Smooth muscle cell of bladder (primary cell): ENCODE measurements at places on chromosomes 7 and 10. TPM values are rescaled to one million over a fixed set of nuclear protein-coding genes. Genes with fewer than 3 reads are reported as not detected.

Gene DGKB
- total RNA-seq: 0.14 and 1.2 TPM in 2 replicates

Gene OR6V1
- not detected in 2 replicates for total RNA-seq

Gene STOX1
- 0.14 and 0.18 TPM in 2 replicates for total RNA-seq

Gene TDRD1
- under 0.01 and 0.83 TPM in 2 replicates for total RNA-seq

Gene PLA2G12B
- total RNA-seq: not detected in 2 replicates

Gene TRIM73
- 0.18 and 0.71 TPM in 2 replicates for total RNA-seq

Gene PPP1R9A
- 0.14 and 0.18 TPM in 2 replicates for total RNA-seq

Gene GPR26
- not detected in 2 replicates for total RNA-seq

Gene OR2A14
- total RNA-seq: not detected in 2 replicates

Gene SLC12A9
- total RNA-seq: 14.1 and 16.8 TPM in 2 replicates

Gene HOXA6
- 3.4 and 4.4 TPM in 2 replicates for total RNA-seq

Gene OR2A12
- not detected in 2 replicates for total RNA-seq

Gene SH2D4B
- not detected in 2 replicates for total RNA-seq

Gene ZNF33B
- total RNA-seq: 5.1 and 7.7 TPM in 2 replicates

Gene HABP2
- not detected in 2 replicates for total RNA-seq

Gene CNNM1
- 0.09 and 0.14 TPM in 2 replicates for total RNA-seq

Gene NPC1L1
- 0.09 and 0.14 TPM in 2 replicates for total RNA-seq

Gene GSTK1
- total RNA-seq: 82.6 and 83.4 TPM in 2 replicates

Gene BEND7
- total RNA-seq: 5.0 and 5.1 TPM in 2 replicates

Gene ARMC3
- total RNA-seq: not detected in 2 replicates

Gene MAGI2
- total RNA-seq: 8.2 and 8.5 TPM in 2 replicates

Gene WDR91
- 4.7 and 5.8 TPM in 2 replicates for total RNA-seq

Gene RNF32
- total RNA-seq: 1.1 and 1.4 TPM in 2 replicates

Gene SUN3
- total RNA-seq: not detected in 2 replicates

Gene CLEC5A
- not detected in 2 replicates for total RNA-seq

Gene CYP2C19
- not detected in 2 replicates for total RNA-seq

Gene TRIM50
- not detected in 2 replicates for total RNA-seq

Gene PRSS37
- total RNA-seq: not detected in 2 replicates

Gene RAPGEF5
- total RNA-seq: 1.1 and 2.4 TPM in 2 replicates
